Hematopoietic multipotent progenitor cell treated with erythropoietin and hydrocortisone succinate and interleukin-3 and kit ligand, for 8 days (in vitro differentiated cells): ENCODE measurements at places on chromosomes 4 and X.

GRCh38 chr4:2441393-2442174 lies 22.8 kb downstream of the CFAP99 start:
- peak; percentile 83 for DNase-seq

DNA sequence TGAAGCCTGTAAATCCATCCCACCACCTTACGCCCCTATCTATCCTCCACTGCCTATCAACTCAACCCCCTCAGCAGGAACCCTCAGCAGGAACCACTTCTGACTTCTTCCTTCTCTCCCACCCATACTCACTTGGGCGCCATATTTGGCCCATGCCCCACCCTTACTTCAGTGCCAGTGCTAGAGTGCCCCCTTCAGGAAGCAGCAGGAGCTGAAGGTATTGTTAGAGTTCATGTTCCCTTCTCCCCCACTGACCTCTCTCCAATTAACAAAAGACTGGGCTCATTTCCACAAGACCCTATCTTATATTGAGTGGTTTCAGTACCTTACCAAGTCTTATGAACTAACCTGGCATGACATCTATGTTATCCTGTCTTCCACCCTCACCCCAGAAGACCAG lies 363.1 kb upstream of the SLIT2 start:
- DNase-seq, result no peak

GRCh38 chr4:2935762-2936743 lies 27.2 kb downstream of the NOP14 start:
- peak; percentile 67 for DNase-seq

- no peak for DNase-seq
Observed at GRCh38 chr4:83536362-83537272, 709 bp downstream of the GPAT3 start.

DNA sequence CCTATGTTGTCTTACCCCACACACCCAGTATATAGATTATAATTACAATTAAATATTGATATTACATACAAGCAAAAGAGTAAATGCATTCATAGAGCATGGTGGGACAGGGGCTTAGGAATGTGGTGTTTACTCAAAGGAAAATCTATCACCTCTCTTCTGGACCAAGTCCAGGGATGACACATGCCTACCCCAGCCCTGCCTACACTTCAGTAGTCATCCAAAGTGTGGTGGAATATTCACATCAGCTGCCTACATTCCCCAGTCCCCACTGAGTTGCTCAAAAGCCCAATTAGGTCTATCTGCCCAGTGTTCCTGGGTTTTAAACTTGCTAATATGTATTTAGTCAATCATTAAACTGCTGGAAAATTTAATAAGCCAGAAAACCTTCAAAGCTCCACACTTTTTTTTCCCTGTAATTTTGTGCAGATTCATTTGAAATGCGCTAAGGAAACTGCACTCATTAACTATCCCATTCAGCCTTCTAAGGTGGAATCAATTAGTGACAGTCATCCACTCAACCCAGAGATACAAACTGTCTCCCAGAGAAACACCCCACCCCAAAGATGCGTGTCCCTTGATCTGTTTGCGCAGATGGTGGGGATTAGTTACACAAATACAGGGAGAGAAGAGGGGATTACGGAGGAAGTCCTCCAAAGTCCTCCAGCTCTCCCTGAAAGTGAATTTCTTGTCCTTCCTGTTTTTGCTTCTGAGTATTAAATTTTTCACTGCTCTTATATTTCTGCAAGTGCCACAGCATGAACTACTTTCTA lies 91.7 kb upstream of the KDR start:
- DNase-seq, result no peak

GRCh38 chr4:116016201-116016600 lies 902.8 kb upstream of the NDST4 start:
- DNase-seq, result no peak

DNA sequence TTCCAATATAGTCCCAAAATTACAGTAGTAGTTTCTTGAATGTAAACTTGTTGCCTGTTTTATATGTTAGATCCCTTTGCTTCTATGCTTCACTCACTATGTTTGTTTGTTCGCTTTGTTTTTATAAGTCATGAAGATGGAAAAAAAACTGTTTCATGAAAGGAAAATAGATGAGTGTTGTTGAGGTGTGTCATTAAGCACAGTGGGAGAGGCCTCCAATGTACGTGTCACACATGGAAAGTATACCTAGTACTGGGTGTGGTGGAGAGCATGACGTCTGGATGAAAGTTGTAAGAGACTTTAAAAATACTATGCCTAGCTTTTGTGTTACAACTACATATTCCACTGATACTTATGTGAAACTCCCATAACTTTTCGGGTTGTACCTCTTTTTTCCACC lies 28.4 kb downstream of the PLS3 start:
- no peak for DNase-seq

- no peak for DNase-seq
Observed at GRCh38 chr4:17646693-17647092, 32.3 kb downstream of the MED28 start.

GRCh38 chr4:23855912-23856605 lies 33.8 kb downstream of the PPARGC1A start:
- DNase-seq, result no peak

DNA sequence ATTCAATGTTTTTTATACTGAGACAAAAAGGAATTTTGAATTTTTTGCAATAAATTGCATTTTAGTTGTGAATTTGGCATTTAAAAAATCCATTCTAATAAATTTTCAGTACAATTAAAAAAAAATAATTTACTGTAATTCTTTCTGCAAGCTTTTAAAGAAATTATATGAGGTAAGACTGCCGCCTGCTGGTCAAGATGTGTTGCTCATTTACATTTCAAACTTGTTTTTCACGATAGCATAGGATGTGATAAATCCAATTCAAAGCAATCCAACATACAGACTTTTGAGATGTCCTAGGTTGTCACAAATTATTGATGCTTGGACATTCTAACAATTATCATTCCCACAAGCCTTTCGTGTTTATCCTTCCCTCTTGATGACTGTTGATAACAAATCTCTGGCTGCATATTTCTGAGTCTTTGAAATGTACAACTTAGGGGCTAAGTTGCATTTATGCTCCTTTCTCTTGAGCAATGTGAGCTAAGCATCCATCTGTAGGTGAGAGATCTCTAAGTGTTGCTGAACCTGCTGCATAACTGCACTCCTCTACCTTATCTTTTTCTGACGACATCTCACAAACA lies 21.7 kb upstream of the MFAP3L start:
- peak; percentile 77 for DNase-seq

DNA sequence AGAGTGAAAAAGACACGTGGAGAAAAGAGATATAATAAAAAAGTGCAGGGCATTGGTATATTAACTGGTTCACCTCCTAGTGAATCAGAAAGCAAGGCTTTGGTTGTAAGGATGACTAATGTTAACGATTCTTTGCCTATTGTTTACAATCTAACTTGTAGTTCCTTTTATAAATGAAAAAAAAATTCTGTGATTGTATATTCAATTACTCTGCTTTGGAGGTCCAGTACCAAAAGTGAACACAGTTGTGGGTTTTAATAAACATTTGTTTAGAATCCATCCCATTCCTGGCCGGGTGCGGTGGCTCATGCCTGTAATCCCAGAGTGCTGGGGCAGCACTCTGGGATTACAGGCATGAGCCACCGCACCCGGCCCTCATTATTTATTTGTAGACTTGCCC lies 36.9 kb upstream of the PRSS12 start:
- DNase-seq, result no peak

GRCh38 chrX:136674270-136674985 lies 26.5 kb downstream of the CD40LG start:
- peak; percentile 55 for DNase-seq

- no peak for DNase-seq
Observed at GRCh38 chrX:11611965-11612364, 53.8 kb downstream of the ARHGAP6 start.

- DNase-seq, result no peak
Observed at GRCh38 chr4:23889391-23889790, 456 bp downstream of the PPARGC1A start.

DNA sequence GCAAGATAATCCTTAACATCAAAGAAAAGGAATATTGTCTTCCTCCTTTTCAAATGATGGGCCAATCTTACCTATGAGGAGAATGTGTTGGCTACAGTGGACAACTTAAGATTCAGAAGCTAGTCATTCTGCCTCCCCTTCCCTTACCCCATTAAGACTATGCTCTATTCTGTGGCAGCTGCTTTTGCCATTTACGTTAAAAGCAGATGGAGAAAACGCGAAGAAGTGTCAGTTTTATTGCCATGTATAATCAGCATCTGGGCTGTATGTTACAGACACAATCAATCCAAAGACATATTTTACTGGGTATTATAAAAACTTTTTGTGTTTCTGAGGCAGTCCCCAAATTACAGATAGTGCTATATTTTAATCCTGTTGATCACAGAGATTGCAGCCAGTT lies 196.1 kb upstream of the PACRGL start:
- no peak for DNase-seq

DNA sequence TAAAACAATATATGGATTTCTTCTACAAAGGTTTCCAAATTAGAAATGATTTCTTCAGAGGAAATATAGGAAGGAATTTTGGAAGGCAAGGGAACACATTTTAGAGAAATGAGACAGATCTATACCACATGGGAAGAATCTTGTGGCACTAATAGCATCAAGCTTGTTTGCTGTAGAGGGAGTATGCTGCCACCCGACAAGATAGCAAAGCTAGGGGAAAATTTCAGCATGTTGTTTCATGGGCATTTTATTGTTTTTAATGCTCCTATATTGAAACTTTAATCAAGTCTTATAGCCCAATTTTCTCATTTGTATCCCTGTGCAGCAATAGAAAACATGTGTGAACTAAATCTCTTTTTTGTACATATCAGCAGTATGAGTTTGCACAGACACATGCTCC lies 551.7 kb upstream of the INTU start:
- no peak for DNase-seq

- DNase-seq, result peak; percentile 13
Observed at GRCh38 chrX:41449615-41450014, 2.5 kb downstream of the NYX start.

- no peak for DNase-seq
Observed at GRCh38 chrX:133580625-133581024, 165.3 kb upstream of the GPC4 start.

DNA sequence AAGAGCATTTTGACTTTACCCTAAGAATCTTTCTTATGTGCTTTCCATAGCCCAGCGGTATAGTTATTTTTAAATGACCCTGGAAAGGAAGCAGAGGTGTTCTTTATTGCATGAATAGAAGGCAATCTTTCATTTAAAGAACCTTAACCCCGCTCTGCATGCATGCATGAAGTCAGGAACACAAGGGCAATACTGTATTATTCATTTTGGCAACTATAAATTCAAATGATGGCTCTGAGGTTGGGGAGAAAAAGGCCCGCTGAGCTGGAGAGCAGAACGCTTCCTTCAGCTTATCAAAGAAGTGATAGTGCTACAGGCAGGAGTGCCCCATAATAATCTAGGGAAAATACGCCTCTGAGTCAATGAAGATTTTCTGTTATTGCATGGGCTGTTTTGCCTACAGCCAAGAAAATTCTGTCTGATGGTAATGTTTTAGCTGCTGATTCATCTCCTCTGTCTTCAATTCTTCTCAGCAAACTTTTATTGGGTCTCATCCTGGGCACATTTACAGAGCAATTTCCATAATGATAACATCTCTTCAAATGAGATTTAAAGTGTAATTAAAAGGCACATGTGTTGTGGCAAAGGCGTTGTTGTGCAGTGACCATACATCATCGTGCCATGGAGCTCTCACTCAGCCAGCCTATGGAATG lies 452.2 kb upstream of the FTHL17 start:
- no peak for DNase-seq

DNA sequence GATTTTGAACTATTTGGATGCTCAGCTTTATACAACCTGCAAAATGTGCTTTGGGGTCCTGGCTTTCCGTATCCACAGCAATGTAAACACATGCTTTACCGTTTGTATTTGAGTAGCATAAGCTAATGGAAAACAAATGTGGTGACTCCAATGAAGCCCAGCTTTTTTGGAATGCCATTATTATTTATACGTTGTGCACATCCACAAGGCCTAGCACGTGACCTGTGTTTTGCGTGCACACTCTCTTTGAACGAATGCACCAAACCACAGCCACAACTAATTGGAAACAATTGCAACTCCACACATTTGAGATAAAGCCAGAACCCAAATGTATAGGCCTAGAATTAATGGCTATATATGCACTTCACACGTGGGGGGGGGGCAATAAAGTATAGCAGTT lies 189.5 kb upstream of the GPC4 start:
- no peak for DNase-seq

GRCh38 chrX:45508454-45508853 lies 307.8 kb upstream of the DIPK2B start:
- DNase-seq, result no peak

- DNase-seq, result no peak
Observed at GRCh38 chr4:30538794-30539193, 181.4 kb upstream of the PCDH7 start.

- DNase-seq, result no peak
Observed at GRCh38 chrX:17741123-17741511, 3.8 kb downstream of the SCML1 start.

DNA sequence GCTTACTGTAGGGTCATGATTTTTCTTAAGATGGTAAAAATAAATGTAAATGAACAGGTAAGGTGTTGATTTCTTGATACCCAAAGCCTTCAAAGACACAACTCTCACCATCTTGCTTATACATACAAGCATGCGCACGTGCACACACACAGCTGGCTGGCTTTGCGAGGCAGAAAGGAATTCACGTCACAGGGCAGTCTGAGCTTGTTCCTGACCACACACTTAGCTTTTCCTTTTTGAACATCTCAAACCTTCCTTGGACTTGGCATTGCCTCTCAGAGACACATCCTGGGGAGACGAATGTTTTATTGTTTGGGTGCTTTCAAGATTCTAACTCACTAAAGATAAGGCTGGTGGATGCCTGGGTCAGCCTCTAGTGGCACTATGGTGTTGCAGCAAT lies 175.0 kb downstream of the NHS start:
- no peak for DNase-seq

- no peak for DNase-seq
Observed at GRCh38 chr4:20268028-20268427, 16.3 kb downstream of the SLIT2 start.

DNA sequence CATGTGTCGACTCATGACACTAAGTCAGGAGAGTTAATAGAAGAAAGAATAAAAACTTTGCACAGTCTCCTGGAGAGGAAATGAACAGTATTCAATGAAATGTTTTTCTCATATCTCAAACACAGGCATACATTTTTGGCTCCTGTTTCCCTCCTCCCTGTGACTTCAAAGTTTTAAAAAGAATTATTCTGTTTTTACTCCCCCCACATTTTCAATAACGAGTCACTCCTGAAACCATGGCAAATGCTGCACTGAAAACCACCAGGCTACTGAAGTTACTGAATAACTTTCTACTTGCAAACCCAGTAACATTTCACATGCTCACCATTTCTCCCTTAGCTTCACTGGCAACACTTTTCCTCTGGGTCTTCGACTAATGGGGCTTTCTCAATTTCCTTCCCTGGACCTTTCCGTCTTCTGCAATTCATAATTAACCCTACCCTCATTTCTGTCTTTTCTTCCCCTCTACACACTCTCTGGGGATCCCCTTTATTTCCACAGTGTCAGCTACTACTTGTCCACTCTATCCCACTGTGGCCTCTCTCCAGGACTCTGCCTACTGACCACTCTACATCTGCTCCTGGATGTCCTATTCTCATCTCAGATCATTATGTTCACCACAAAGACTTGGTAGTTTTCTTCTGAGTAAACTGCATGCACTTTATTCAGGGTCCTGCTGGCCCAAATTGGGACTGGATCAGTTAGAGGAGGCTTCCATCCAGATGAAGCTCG lies 225.8 kb upstream of the ETNPPL start:
- no peak for DNase-seq
